ENCODE measurements at places on chromosomes 12 and 14. TPM values are rescaled to one million over a fixed set of nuclear protein-coding genes. Genes with fewer than 3 reads are reported as not detected.
A peak's percentile ranks its signal among the peaks of the same experiment; 100 is the strongest.

GRCh38 chr12:6551063-6551461 lies 4.8 kb downstream of the IFFO1 start:
- H3K27ac ChIP-seq, result no peak overlapping the region
- no peak overlapping the region for H3K4me3 ChIP-seq
- H3K36me3 ChIP-seq, result peaks cover 6% of the 10 kb centered on the region
- DNase-seq, result no peak

The NOVA1 gene
- not detected for total RNA-seq

DNA sequence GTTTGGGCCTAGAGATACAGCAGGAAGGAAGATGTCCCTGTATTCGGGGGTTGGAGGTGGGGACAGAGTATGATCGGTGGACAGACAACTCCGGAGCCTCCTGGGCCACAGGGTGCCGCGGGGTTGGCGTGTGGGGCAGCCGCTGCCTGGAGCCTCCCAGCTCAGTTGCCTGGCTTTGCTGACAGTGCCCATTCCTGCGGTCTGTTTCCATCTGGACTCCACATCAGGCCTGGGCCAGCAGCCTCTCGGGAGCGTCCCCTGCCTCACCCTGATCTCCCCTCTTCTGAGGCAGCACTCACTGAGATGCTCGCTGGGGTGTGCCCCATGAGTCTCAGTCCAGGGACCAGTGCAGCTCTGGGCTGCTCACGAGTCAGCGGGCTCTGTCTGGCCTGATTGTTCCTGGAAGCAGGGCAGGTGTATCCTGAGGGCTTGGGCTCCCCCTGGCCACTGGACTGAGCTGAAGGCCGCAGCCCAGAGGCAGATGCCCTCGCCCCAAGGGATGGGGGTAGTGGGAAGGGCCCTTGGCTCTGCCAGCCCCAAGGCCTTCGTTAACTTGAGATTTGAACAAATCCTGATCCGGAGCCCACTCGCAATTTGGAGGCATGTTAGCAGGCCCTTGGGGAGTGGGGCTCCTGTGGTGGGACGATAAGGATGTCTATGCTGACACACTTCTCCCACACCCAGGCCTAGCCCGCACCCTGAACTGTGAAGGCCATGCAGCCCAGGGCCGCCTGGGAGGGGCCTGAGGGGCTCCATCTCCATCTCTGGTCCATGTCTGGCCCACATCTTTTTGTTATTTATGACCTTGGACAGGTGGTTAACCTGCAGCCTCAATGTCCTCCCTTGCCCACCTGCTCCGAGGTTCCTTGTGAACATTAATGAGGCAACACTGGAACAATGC lies 7.5 kb downstream of the HIP1R start:
- no peak overlapping the region for H3K4me3 ChIP-seq
- no peaks in the 10 kb centered on the region for H3K36me3 ChIP-seq
- H3K4me1 ChIP-seq, result peaks cover 21% of the 10 kb centered on the region
- H3K27me3 ChIP-seq, result no peaks in the 10 kb centered on the region

DNA sequence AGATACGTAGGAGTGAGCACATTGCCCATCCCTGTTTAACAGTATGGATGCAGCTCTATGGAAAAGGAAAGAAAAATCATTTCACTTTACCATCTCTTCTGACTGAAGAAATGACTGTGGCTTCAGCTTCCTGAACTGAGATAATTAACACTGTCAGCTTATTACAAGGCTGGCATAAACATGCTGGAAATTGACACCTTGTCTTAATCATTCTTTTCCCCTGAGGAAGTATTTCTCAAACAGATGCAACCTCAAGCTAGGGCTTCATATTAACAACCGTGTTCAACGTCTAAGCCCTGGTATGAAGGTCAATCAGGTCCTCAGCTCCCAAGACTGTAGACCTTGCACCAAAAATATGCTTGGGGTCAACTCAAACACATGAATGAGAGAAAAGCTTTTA lies 25.0 kb downstream of the RERG start:
- DNase-seq, result no peak
- H3K27me3 ChIP-seq, result peaks cover 31% of the 10 kb centered on the region
- H3K27ac ChIP-seq, result no peak overlapping the region
- no peak overlapping the region for H3K4me3 ChIP-seq
- no peaks in the 10 kb centered on the region for H3K36me3 ChIP-seq

- no peaks in the 10 kb centered on the region for H3K27me3 ChIP-seq
- no peak overlapping the region for H3K4me3 ChIP-seq
- H3K4me1 ChIP-seq, result peaks cover 9% of the 10 kb centered on the region
- H3K27ac ChIP-seq, result no peak overlapping the region
- no peaks in the 10 kb centered on the region for H3K36me3 ChIP-seq
- no peak for DNase-seq
Observed at GRCh38 chr12:55652352-55652751, 15.7 kb downstream of the OR10P1 start.

GRCh38 chr14:37625597-37626595 lies 30.5 kb downstream of the TTC6 start:
- H3K27me3 ChIP-seq, result no peaks in the 10 kb centered on the region
- no peaks in the 10 kb centered on the region for H3K4me1 ChIP-seq
- no peak for DNase-seq
- no peak overlapping the region for H3K4me3 ChIP-seq
- H3K27ac ChIP-seq, result no peak overlapping the region
- no peaks in the 10 kb centered on the region for H3K36me3 ChIP-seq

DNA sequence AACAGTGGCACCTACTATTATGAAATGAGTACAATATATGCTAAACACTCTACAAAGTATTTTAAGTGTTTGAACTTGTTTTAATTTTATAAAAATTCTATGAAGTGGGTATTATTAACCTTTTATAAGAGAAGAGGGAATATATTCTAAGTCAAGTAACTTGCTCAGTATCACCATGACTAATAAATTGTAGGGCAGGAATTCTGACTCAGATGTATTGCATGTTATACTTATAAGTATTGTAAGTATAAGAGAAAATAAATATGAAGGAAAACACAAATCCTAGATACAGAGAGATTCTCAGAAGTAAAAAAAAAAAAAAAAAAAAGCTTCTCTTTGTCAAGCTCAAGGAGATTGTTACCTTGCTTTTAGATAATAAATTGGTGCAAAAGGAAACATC lies 893.2 kb downstream of the SLC16A7 start:
- no peak for DNase-seq
- no peaks in the 10 kb centered on the region for H3K4me1 ChIP-seq
- H3K4me3 ChIP-seq, result no peak overlapping the region

GRCh38 chr12:72133497-72134055 lies 138.6 kb upstream of the TRHDE start:
- H3K27me3 ChIP-seq, result no peaks in the 10 kb centered on the region
- no peak overlapping the region for H3K4me3 ChIP-seq
- no peak overlapping the region for H3K27ac ChIP-seq
- no peak for DNase-seq

GRCh38 chr12:34595749-34596733 lies 573.7 kb downstream of the ALG10 start:
- no peak for DNase-seq
- H3K27me3 ChIP-seq, result no peaks in the 10 kb centered on the region
- H3K4me1 ChIP-seq, result no peaks in the 10 kb centered on the region
- H3K36me3 ChIP-seq, result peaks cover 32% of the 10 kb centered on the region

- H3K36me3 ChIP-seq, result no peaks in the 10 kb centered on the region
- H3K4me1 ChIP-seq, result no peaks in the 10 kb centered on the region
- no peak overlapping the region for H3K4me3 ChIP-seq
Observed at GRCh38 chr12:128290938-128291337, 24.0 kb downstream of the TMEM132C start.

DNA sequence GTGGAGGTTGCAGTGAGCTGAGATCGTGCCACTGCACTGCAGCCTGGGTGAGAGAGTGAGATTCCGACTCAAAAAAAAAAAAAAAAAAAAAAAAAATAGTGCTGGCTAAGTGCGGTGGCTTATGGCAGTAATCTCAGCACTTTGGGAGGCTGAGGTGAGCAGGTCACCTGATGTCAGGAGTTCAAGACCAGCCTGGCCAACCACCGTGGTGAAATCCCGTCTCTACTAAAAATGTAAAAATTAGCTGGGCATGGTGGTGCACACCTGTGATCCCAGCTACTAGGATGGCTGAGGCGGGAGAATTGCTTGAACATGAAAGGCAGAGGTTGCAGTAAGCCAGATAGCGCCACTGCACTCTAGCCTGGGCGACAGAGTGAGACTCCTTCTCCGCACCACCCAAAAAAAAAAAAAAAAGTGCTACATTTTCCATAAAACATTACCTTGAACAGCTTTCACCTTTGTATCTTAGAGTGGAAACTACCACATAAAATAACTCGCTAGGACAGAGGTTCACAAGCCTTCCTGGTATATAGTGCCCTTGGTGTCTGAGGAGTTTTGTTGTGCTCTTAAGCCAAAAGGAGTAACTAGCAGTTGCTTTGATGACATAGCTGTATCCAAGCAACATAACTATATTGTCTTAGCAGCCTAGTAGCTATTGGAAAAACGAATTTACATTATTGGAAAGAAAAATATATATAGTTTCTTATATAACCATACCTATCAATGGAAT lies 11.1 kb downstream of the PTGES3 start:
- no peak overlapping the region for H3K27ac ChIP-seq
- no peaks in the 10 kb centered on the region for H3K27me3 ChIP-seq
- peaks cover 38% of the 10 kb centered on the region for H3K4me1 ChIP-seq
- H3K4me3 ChIP-seq, result no peak overlapping the region
- H3K36me3 ChIP-seq, result peaks cover 5% of the 10 kb centered on the region

- H3K27ac ChIP-seq, result no peak overlapping the region
- H3K4me1 ChIP-seq, result no peaks in the 10 kb centered on the region
- H3K27me3 ChIP-seq, result peaks cover 17% of the 10 kb centered on the region
Observed at GRCh38 chr14:63214417-63215196, 10.4 kb downstream of the RHOJ start.

The PLEKHD1 gene
- total RNA-seq, result 0.21 TPM

The GSC gene
- total RNA-seq, result not detected

DNA sequence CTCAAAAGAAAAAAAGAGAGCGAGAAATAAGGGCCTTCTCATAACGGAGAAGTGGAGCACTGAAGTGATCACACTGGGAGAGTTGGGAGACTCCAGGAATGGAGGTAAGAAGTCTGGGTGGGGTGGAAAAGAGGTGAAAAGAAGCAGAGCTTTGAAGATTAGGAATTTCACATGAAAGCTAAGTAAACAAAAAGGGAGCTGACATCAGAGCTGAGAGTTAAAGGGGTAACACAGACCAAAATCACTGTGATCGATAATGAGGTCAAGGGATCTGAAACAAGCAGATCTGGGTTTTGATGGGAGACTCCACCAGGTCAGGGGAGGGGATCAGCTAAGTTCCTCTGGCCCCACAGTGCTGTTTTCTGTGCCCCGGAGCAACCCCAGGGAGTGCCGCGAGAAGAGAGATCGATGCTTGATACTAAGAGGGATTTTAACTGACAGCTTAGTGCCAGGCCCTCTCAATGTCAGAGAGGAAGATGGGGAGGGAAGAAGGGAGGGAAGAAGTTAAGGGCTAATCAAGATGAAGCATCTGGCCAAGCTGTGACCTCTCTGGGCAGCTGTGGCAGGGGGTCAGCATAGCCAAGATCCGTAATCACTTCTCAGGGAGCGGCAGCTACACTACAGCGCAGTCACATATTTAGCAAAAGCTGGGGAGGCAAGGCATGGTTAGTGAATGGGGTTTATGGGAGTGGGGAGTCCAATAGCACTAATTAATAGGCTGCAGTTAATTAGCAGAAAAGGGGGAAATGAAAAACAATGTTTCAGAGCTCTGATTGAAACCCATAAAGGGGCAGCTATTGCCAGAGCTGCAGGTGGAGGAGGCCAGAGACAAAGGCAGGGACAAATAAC lies 8.0 kb downstream of the AQP6 start:
- no peaks in the 10 kb centered on the region for H3K36me3 ChIP-seq
- no peak overlapping the region for H3K4me3 ChIP-seq
- H3K27me3 ChIP-seq, result no peaks in the 10 kb centered on the region
- no peak overlapping the region for H3K27ac ChIP-seq
- no peak for DNase-seq
- peaks cover 5% of the 10 kb centered on the region for H3K4me1 ChIP-seq

The C12orf60 gene
- 2.3 TPM for total RNA-seq

DNA sequence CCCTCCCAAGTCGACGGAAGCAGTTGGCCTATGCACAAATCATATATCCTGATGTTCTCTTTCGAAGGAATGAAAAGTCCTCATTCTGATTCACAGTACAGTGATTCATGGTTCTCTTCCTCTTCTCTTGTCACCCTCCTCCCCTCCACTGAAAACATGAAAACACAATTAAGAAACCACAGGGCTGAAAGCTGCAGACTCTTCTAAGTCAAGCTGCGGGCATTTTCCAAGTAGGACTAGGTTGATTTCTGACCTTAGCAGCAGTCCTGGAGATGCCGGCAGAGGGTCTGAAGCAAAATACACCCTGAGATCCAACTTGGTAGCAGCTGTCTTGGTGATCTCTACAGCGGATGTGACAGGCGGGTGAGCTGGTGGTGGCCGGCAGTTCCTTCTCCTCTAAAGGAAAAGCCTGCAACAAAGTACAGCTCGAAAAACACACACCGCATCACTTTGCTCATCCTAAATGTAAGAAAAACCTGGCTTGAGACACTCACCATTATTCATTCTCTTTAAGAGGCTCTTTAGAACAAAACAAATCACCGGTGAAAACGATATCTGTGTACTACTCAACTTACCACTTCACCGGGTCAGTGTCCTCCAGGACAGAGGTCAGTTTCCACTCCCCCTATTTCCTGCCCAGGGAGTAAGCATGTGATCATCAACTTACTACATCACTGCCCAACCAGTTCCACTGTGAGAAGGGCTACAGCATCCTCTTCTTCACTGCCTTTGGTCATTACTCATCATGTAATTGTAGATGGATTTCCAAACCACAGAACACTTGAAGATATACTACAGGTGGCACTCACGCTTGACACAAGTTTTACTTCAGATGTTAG lies 6.0 kb downstream of the TMCC3 start:
- no peak for DNase-seq
- peaks cover 64% of the 10 kb centered on the region for H3K4me1 ChIP-seq
- H3K27ac ChIP-seq, result peak overlapping the region; percentile 90
- no peaks in the 10 kb centered on the region for H3K36me3 ChIP-seq

DNA sequence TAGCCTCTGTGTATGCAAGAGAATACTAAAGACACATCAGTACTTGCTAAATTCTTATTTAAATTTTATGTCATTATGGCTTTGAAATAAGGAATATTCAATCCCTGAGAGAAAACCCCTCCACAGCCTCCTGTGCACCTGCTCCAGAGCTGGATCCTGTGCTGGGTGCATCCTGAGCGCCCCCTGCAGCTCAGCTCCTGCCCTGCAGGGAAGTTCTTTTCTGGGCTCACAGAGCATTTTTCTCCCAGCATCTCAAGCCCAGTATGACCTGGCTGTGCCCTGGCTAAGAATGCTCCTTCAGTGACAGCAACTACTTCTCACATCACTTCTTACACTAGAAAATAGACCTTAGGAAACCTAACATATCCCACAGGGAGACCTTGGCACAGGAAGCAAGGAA lies 1211.7 kb downstream of the TMEM121 start:
- no peak for DNase-seq
- no peaks in the 10 kb centered on the region for H3K27me3 ChIP-seq
- H3K27ac ChIP-seq, result no peak overlapping the region
- no peaks in the 10 kb centered on the region for H3K36me3 ChIP-seq
- peak overlapping the region; percentile 65 for H3K4me3 ChIP-seq

- H3K27ac ChIP-seq, result no peak overlapping the region
- no peak for DNase-seq
- no peak overlapping the region for H3K4me3 ChIP-seq
- H3K4me1 ChIP-seq, result no peaks in the 10 kb centered on the region
Observed at GRCh38 chr12:16048511-16048910, 137.4 kb downstream of the DERA start.

Measured in natural killer cell treated with Interleukin-12 subunit alpha and Interleukin-12 subunit beta and Interleukin-15 and Interleukin-18, amount 100 ng/mL, for 72 hours (primary cell).